Natural killer cell (primary cell): ENCODE measurements at places on chromosomes 16 and 17. TPM values are rescaled to one million over a fixed set of nuclear protein-coding genes. Genes with fewer than 3 reads are reported as not detected.

PRM1 gene
- total RNA-seq = not detected

NPIPB13 gene
- 17.0 TPM for total RNA-seq

DNA sequence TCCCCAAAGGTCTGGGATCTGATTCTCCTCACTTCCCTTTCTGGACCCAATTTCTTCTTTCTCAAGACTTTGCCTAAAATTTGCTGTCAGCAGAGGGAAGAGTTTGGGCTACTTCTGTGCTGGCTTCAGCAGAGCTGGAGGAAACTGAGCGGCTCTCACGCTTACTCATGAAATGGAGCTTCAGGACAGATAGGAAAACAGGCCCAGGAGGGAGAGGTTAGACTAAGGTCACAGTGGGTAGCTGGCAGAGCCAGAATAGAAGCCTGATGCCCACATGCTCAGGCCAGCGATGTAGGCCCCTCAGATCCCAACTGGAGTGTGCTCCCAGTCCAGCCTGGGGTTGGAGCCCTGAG is 593 bp downstream of the SLC38A7 start:
- no peaks in the 10 kb centered on the region for H3K27me3 ChIP-seq
- DNase-seq = no peak
- peaks cover 4% of the 10 kb centered on the region for H3K36me3 ChIP-seq
- peak overlapping the region; percentile 94 for H3K4me3 ChIP-seq

DNA sequence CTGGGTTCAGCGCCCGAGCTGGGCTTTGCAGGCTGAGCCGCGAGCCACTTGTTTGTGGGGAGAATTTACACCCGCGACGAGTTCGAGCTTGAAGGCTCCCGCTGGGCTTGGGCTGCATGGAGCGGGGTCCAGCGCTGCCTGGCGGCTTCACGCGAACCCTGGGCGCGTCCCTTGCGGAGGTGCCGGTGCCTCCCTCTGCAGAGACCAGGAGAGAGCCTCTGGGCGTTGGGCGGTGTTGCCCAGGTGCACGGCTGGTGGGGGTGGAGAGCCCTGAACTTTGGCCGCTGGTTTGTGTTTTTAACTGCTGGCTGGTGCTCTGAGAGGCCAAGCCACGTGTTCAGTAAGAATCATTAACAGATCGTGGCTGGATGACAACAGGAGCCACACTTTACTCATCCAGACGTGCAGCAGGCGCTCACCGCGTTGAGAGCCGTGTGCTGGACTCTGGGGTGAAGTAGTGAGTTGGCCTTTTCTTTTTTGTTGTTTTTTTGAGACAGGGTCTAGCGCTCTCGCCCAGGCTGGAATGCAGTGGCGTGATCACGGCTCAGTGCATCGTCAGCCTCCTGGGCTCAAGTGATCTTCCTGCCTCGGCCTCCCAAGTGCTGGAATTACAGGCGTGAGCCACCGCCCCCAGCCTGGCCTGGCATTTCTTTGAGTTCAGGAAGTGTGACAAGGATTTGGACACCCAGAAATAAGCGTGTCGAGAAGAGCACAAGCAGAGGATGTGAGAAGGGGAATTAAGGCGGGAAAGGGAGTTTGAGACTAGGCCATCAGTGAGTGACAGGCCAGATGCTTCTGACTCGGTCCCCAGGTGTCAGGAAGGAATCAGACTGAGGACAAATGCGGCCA is 827 bp downstream of the CDK10 start:
- H3K4me1 ChIP-seq = peaks cover 19% of the 10 kb centered on the region
- peaks cover 17% of the 10 kb centered on the region for H3K36me3 ChIP-seq
- DNase-seq = no peak
- H3K27me3 ChIP-seq = no peaks in the 10 kb centered on the region
- H3K4me3 ChIP-seq = peak overlapping the region; percentile 52

DNA sequence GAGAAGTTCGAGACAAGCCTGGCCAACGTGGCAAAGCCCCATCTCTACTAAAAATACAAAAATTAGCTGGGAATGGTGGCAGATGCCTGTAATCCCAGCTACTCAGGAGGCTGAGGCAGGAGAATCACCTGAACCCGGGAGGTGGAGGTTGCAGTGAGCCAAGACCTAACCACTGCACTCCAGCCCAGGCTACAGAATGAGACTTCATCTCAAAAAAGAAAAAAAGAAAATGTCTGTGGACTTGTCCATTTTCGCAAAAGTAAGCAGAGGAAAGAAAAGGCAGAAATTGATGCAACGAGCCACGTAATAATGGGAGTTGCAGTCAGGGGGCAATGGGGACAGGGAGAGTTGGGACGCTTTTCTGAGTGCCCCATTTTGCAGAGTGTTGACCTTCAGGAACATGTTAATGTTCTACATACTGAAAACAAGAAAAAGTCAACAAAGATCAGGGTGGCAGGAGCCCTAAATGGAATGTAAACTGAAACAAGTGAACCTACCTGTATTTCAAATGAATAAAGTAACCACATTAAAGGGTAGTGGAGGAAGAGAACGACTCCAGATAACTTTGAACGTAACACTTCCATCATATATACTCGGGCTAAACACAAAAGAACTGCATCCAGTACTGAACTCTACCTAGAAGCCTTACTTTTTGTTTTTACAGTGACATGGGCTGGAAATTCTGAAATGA is 76.4 kb downstream of the CNGB1 start:
- H3K4me1 ChIP-seq = peaks cover 33% of the 10 kb centered on the region
- no peaks in the 10 kb centered on the region for H3K36me3 ChIP-seq
- H3K27ac ChIP-seq = no peak overlapping the region
- peaks cover 2% of the 10 kb centered on the region for H3K27me3 ChIP-seq
- no peak overlapping the region for H3K4me3 ChIP-seq

DNA sequence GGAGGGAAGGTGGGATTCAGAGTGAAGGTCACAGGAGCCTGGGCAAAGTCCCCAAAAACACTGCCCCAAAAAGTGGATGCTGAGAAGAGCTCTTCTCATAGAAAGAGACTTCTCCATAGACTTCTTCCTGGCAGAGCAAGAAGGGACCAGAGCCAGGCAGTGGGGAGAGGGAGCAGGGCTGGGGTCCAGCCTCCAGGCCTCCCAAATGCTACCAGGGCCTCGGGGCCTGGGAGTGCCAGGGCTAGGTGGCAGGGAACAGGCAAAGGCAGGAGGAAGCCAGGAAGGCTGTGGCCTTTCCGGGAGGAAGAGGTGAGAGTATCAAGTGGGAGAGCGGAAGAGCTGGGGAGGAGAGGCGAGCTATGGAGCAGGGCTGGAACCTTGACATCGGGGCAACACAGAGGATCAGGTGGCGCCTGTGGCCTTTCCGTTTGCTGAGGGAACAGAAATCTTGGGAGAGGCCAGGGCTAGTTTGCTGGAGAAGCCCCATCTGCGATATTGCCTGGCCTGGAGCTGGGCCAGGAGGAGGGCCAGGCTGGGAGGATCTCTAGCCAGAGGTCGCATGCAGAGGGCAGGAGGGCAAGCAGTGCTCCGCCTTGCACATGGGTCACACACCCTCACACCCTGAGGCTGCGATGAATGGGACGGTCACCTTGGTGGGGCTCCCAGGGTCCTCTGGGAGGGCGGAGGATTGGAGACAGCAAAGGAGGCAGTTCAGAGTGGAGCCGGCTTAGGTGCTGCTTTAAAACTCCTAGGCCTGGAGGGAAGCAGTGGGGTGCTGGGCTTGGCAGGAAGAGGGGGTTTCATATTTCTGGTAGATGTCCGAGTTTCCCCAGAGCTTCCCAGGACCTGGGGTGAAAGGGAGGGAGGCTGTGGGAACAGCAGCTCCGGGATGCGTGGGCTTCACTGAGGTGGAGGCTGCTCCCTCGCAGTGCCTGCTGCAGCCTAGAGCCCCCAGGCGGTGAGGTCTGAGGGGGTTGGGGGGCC is 3.4 kb downstream of the SLC16A5 start:
- peaks cover 23% of the 10 kb centered on the region for H3K4me1 ChIP-seq
- DNase-seq = no peak
- no peak overlapping the region for H3K4me3 ChIP-seq
- no peaks in the 10 kb centered on the region for H3K27me3 ChIP-seq
- no peak overlapping the region for H3K27ac ChIP-seq
